Thymus (tissue), 14 donors: ENCODE measurements at places on chromosomes 2 and 18. TPM values are rescaled to one million over a fixed set of nuclear protein-coding genes. Genes with fewer than 3 reads are reported as not detected.

TTC21B gene
- total RNA-seq = 19.5 TPM

GRCh38 chr18:59814891-59815290 is 84.9 kb upstream of the PMAIP1 start:
- no peak for DNase-seq

DNA sequence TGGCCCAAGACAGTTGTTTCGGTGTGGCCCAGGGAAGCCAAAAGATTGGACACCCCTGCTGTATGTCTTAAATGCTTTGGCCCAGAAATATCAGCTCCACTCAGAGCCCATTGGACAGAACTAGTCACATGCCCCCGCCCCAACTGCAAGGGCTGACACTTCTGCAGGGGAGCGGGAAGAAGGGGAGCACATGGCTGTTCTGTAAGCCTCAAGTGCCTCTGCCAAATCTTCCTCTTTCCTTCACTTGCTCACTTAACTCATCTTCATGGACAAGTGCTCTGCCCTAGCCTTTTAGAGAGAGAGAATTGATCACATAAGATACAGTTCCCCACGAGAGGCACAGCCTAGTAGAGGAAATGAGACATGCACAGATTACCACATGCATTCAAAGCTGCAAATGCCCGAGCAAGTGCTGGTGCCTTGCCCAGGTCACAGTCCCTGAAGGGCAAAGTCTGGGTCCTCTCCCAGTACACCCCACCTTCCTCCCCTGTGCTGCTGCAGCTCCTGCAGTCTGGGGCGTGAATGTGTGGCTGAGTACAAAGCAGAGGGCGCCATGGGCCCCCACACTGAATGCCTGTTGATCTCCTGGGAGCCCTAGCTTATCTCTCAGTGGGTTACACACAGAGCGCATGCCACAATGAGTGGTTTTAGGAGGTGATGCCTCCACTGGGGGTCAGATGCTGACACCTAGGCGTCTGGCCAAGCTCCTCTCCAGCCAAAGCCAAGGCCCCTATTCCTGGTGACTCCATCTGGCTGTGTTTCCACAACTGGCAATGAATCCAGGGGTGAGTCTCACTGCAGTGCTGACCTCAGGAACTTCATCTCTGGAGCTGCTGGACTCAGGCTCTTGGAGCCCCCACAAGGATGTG is 135.3 kb downstream of the CTIF start:
- DNase-seq = no peak

- no peak for DNase-seq
Observed at GRCh38 chr18:52216666-52217065, 123.3 kb upstream of the DCC start.

DNA sequence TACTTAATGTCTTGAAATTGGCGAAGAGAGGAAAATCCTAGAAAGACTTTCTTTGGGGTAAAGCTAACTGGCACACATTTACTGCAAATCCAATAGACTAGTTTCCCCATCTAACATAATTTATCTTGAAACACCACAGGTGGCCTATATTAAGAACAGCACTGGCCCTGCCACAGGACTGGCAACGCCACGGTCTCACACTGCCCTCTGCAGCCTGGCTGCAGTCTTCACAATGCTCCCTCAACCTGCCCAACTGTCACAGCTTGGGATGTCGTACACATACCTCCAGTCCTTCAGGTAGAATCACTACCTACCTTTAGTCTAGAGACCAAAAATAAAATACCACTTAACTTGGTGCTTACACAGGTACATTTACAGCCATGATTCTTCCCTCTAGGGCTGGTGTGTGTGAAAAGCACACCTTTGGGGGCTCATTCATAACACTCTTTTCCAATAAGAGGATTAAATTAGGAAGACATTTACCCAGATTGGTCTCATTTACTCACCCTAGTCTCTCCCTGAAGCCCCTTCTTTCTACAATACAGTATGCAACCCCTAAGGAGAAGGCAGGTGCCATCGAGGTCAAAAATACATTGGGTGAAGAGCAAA is 222.2 kb downstream of the C1D start:
- peak; percentile 13 for DNase-seq

NLRC4 gene
- 2.6 TPM for total RNA-seq

DNA sequence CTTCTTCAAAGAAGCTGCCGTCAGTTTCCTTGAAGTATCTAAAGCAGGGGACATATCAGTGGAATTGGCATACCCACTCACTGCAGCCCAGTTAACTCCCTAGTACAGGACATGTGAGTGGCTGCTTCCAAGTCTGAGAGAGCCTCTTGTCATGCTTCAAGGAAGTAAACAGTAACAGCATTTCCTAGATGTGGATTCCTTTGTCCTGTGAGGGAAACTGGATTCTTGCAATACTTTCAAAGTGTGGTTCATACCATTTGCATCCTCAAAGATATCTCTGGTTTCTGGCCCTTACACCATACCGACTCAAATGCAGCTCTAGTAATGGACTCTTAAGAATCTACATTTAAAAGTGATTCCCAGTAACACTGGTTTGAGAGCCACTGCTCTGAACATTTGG is 87.2 kb downstream of the ESCO1 start:
- DNase-seq = no peak

GRCh38 chr2:228675091-228675490 is 493.6 kb upstream of the SPHKAP start:
- no peak for DNase-seq

GRCh38 chr2:75241696-75242095 is 42.4 kb upstream of the TACR1 start:
- no peak for DNase-seq

- no peak for DNase-seq
Observed at GRCh38 chr2:12169721-12170120, 423.3 kb downstream of the LPIN1 start.

KCTD18 gene
- total RNA-seq = 13.9 TPM

DNA sequence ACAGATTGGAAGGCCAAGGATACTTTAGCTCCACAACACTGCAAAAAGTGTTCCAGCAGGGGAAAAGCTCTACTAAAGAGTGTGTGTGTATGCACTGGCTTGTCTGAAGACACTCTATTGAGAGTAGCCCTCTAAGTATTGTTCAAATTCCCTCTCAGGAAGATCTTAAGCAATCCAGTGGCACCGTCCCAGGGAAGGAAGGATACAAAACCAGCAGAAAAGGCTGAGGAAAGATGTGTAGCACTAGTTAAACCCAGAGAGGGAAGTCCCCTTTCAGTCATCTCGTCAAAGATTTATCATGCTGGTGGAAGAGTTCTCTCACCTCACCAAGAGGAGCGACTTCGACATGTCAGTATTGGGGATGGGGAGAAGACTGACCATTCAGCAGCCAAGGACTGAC is 50.5 kb downstream of the DHRS9 start:
- DNase-seq = no peak

DNA sequence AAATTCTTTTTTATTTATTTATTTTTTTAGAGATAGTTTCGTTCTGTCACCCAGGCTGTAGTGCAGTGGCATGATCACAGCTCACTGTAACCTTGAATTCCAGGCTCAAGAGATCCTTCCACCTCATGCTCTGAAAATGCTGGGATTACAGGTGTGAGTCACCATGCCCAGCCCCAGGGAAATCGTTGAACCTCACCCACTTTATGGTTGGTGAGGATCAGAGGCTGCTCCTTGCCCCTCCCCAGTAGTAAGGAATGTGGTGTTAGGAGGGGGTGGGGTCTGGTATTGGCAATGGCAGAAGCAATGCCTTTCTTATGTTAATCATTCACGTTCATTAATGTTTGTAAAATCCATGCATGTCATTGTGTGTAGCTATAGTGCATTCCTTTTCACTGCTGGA is 161.9 kb downstream of the SUCLG1 start:
- no peak for DNase-seq

- no peak for DNase-seq
Observed at GRCh38 chr2:45433363-45433762, 177.7 kb downstream of the SRBD1 start.

MYL1 gene
- 6.6 TPM for total RNA-seq

DNAH6 gene
- total RNA-seq = 0.66 TPM

MTX2 gene
- total RNA-seq = 32.2 TPM

DNA sequence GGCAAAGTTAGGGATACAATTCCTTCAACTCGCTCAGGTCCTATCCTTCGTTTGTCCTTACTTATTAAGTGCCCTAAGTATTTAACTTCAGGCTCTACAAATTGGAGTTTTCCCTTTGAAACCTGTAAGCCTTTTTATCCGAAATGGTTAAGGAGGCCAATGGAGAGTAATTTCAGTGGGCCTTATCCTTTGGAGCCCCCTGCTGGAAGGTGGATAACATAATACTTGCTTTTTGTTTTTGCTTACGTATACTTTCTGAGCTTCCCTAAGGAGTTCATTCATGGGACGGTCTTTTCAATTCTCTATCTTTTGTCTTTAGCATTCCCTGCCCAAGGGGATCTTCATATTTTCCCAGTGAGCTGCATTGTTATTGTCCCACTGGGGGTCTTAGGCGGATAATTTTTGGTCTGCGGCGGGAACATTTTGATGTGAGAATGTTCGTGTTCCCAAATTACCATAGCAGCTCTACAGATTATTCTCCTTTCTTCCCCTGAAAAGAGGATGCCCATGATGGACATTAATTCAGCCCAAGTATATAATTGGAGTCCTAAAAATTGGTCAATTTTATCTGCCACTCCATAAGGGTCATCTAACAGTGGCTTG is 34.4 kb upstream of the TRAPPC8 start:
- DNase-seq = no peak

- no peak for DNase-seq
Observed at GRCh38 chr2:23589739-23590138, 204.8 kb downstream of the KLHL29 start.

DNA sequence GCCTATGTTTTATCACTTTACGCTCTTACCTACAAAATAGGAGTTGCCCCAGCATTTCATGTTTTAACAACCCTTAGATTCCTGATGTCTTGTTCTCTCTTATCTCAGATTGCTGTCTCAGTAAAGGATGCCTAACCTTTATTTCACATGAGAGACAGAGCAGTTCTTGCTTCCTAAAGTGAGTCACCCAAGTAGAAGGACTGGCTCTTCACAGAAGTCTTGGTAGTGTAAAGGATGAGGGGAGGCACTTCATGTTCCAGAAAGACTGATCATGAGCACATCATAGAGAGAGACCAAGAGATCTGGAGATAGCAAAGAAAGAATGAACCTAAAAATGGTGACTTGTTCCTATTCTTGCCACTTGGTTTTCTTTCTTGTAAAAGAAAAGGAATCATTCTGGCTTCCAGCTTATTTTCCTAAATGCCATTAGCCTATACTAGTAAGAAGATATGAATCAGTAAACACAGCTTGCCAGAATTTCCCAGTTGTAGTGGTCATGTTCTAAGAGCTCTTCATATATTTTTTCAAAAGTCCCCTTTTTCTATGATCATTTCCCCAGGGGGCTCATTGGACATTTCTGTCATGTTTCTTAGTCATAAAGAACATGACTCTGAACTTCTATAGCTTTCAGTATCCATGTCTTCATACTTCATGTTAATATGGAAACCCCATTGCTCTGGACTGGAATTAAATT is 54.9 kb downstream of the MAPRE2 start:
- no peak for DNase-seq

- DNase-seq = no peak
Observed at GRCh38 chr2:65120990-65121693, 8.8 kb downstream of the RAB1A start.

TCF23 gene
- 0.14 TPM for total RNA-seq

DNA sequence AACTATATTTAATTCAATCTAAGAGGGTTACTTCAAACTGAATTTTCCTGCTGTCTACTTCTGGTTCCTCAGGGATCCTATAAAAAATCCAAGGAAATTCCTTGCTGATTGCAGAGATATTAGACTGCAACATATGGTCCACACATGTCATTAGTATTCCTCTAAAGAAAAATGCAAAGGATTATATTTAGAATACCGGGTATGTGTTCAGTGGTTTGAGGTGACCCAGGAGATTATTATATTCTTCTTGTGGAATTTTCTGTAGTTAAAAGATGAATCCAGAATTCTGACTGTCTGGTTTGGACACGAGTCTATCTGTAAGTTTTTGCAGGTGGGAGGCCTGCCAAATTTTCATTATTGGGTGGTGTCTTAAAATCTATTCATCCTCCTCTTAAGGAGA is 18.2 kb downstream of the HOXD1 start:
- no peak for DNase-seq

GRCh38 chr2:233867993-233868532 is at the start of gene MSL3B:
MSL3B (minus strand) TSS chr2:233868386.
- peak; percentile 44 for DNase-seq

DSG4 gene
- total RNA-seq = under 0.01 TPM

GRCh38 chr2:32810909-32811495 is 135.8 kb upstream of the LTBP1 start:
- DNase-seq = no peak

DNA sequence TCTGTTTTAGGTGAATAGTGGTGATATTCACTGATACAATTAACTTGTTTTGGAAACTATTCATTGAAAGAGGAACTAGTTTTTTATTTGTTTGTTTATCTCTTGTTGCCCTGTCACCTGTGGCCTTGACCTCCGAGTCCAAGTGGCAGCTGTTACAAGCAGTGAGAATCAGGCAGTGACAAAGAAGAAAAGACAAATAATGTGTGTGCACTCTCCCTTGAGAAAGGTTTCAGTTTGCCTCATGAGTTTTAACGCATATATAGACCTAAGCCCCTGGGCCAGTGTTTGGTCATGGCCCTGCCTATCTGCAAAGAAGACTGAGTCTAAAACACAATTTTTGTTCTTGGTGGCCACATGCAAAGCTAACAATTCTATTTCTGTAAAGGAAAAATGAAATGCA is 15.3 kb downstream of the KYNU start:
- DNase-seq = no peak

GRCh38 chr2:30584116-30584515 is 137.1 kb downstream of the LCLAT1 start:
- no peak for DNase-seq

MYO1B gene
- total RNA-seq = 26.5 TPM

PLA2R1 gene
- total RNA-seq = 0.90 TPM

STAM2 gene
- 23.0 TPM for total RNA-seq

IL18R1 gene
- 7.5 TPM for total RNA-seq

ALK gene
- total RNA-seq = 0.19 TPM
